Osteocyte (in vitro differentiated cells): ENCODE measurements at places on chromosomes 11 and 22. TPM values are rescaled to one million over a fixed set of nuclear protein-coding genes. Genes with fewer than 3 reads are reported as not detected.

Gene KRTAP5-11
- not detected in 2 replicates for total RNA-seq

Gene SEPTIN3
- 0.42 and 0.46 TPM in 2 replicates for total RNA-seq

Gene BCO2
- 1.4 and 1.5 TPM in 2 replicates for total RNA-seq

Gene SHANK3
- 4.7 and 4.8 TPM in 2 replicates for total RNA-seq

Gene PNPLA5
- total RNA-seq, result not detected in 2 replicates

Gene DLG2
- 1.2 and 2.1 TPM in 2 replicates for total RNA-seq

Gene P2RY6
- not detected in 2 replicates for total RNA-seq

Gene OR52K1
- total RNA-seq, result not detected in 2 replicates

Gene MS4A3
- total RNA-seq, result not detected in 2 replicates

Gene ADM
- total RNA-seq, result 239 and 244 TPM in 2 replicates

Gene IFITM5
- not detected in 2 replicates for total RNA-seq

Gene OR2AT4
- not detected in 2 replicates for total RNA-seq

Gene PIK3IP1
- 10.3 and 13.0 TPM in 2 replicates for total RNA-seq
